ENCODE measurements at places on chromosomes 1 and 21.

GRCh38 chr1:89527750-89528381 lies 3.2 kb downstream of the LRRC8B start:
- no peak for DNase-seq

- no peak for DNase-seq
Observed at GRCh38 chr1:184604152-184604900, 150.3 kb downstream of the EDEM3 start.

DNA sequence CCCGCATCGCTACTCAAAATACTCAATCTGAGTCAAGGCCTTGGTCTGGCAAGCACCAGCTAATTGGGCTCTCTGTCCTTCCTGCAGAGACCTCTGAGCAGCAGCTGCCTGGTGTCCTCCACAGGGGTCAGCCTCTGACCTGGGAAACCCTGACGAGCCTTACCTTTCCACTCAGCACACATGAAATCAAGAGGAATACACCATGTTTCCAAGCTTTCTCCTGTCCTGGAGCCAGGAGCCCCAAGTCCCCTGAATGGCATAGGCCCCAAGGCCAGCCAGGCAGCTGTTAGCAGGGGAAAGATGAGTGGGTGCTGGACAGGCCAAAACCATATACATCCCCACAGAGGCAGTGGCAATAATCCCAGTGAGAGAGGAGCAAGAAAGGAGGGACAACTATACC lies 27.2 kb upstream of the TSPEAR start:
- no peak for DNase-seq

DNA sequence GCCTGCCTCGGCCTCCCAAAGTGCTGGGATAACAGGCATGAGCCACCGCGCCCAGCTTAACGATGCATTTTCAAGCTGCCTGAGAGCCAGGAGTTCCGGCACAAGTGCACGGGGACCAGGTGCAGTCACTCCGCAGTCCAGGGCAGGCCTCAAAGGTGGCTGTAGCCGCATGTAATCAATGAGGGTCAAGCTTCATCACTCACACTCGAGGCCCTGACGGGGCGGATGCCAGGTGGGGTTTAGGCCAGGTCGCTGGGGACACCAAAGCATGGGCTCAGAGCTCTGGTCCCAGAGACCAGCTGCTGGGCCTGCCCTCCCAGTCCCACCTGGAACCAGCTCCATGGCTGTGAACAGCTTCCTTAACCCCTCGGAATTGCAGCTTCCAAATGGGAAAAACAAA lies 26.1 kb upstream of the GPR153 start:
- DNase-seq = no peak

DNA sequence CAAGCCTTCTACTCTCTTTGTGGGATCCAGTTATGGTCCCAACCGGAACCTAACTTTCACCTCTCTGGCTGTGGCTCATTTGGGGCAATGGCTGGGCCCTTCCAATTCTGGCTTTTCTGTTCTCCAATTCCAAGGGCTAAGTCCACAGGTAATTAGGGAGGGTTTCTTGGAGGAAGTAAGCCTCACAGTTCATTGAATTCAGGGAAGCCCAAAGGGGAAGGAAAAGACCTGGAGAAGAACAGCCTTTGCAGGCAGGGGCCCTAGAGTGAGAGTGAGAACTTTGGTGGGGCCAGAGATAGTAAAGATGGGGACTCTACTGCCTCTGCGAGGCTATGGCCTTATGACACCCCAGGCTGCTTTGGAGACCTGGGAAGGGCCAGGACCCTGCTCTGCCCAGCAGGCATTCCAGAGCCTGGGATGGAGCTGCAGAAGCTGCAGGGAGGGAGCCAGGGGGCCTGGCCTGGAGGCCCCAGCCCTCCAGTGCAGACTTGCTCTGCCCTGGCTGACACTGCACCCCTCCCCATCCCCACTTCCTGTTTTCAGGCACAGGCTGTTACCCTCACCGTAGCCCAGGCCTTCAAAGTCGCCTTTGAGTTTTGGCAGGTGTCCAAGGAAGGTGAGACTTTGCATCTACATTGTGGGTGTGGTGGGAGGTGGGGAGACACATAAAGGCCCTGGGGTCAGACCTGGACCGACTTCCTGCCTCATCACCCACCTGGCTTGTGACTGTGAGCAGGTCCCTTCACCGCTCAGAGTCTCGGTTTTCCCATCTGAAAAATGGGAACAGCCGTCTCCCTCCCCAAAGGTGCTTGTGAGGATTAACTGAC lies 18.9 kb downstream of the LDLRAP1 start:
- DNase-seq = peak; percentile 80

- DNase-seq = no peak
Observed at GRCh38 chr1:29029667-29030066, 94.0 kb downstream of the TMEM200B start.

All from T-helper 1 cell (primary cell).